ENCODE measurements at places on chromosomes 6 and 20.

- no peak for DNase-seq
These were observed 53.3 kb upstream of the TNFRSF21 start for GRCh38 chr6:47362857-47363461.

DNA sequence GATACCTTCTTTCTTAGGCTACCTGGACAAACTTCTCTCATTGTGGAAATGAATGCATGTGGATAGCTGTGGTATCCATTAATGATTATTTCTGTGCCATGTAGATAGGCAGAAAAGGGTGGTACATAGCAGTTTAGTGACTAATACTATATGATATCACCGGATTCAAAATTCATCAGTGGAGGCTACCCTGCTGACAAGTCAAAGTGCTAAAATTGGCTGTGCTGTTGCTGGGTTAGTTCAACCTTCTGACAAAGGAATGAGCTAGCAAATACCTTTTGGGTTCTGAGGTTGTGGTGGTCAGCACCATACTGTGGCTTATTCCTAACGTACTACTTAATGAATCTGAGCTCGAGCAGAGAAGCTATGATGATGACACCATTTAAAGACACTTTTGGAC, 109.1 kb downstream of the TFAP2B start:
- DNase-seq, result no peak

- DNase-seq, result no peak
These were observed 137.5 kb upstream of the SLC24A3 start for GRCh38 chr20:19074828-19075516.

- DNase-seq, result peak; percentile 29
These were observed 267.2 kb upstream of the SULF2 start for GRCh38 chr20:48052475-48052835.

DNA sequence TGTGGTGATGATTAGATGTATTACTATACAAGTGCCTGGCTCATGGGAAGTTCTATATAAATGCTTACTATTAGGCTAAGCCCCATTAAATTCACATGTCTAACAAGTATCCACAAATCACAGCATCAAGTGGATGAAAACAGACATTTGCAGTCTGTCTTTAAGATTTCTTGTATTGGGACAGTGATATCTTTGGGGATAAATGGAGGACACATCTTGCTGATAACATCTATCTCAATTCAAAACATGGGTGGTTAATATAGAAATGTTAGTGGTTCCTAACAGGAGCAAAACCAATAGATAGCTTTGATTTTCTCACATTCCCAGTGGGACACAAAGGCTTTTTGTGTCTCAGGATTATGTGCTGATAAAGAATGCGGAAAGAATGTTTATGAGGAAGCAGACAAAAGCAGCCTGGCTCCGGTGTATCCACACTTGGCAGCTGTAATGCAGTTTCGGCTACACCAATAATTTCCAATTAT, 29.3 kb downstream of the PTPRK start:
- DNase-seq, result no peak

DNA sequence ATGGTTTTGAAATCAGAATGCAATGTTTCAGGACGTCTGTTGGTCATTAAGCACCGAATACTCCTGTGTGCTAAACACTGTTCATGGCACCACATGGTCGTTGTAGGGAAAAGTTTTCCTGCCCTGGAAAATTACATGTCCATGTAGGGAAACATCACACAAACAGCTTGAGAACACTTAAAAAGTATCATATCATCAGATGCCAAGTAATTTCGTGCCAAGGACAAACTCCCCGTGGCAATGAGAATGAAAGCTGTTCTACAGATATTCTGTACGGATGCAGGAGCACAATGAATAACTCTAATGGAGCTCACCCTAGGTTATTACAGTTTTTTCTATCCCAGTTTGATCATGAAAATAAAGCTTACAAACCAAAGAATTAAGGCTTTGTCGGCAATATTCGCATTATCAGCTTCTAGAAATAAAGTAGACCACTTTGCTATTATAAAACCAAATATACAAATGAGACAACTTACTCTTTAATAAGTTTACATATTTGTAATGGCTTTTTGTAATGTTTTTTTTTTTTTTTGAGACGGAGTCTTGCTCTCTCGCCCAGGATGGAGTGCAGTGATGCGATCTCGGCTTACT, 4.6 kb upstream of the DST start:
- no peak for DNase-seq

DNA sequence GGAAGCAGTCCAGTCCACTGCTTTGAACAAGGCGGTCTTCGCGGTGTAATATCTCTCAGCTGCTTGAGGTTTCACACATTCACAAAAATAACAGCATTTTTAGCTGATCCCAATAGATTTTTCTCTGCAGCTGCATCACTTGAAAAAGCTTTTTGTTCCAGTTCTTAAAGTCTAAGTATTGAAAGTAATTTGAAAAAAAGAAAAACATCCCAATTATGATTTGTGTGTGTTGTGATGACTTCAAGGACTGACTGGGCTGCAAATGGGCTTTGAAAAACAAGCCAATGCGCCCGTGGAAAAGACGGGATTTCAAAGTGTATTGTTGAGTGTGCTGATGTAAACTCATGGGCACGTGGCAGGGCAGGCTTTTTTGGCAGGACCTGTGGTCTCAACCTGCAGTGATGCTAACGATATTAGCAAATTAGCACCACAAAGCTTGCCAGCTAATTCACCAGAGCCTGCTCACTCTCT, 151.1 kb downstream of the TMEM242 start:
- DNase-seq, result no peak

- no peak for DNase-seq
These were observed 55.4 kb downstream of the MRPL14 start for GRCh38 chr6:44071670-44072451.

GRCh38 chr6:170206317-170206621, 84.6 kb downstream of the DLL1 start:
- DNase-seq, result no peak

GRCh38 chr6:43708860-43709653, 21.5 kb upstream of the MRPS18A start:
- DNase-seq, result no peak

DNA sequence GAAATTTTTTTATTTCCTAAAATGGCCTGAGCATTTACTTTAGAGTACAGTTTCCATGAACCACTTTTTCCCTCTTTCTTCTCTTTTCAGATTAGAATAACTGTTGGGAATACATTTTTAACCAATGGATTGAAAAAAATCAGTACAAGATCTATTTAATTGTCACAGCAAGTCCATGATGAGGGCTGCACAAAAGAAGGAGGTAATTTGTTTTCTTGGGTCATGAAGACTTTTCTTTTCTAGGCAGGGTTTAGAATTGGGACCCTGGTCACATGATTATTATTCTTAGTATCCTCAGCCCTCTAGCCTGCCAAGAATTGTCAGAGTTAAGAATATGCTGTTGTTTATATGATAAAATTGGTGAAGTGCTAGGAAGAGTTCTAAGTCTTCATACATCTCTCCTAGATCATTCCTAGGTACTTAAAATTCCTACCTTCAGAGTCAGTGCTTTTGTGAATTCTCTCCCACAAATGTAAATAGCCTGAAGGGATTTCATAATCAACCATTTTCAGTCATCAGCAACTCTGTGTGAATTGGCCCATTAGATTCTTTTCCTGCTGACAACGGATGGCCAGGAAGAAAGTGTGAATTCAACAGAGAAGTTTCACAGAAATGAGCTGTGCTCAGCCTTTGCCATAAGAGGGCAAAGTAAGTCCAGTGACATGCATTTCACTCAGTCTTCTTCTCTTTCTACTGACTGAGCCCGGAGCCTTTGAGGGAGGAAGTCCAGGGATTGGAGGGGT, 32.4 kb upstream of the TPBG start:
- no peak for DNase-seq

DNA sequence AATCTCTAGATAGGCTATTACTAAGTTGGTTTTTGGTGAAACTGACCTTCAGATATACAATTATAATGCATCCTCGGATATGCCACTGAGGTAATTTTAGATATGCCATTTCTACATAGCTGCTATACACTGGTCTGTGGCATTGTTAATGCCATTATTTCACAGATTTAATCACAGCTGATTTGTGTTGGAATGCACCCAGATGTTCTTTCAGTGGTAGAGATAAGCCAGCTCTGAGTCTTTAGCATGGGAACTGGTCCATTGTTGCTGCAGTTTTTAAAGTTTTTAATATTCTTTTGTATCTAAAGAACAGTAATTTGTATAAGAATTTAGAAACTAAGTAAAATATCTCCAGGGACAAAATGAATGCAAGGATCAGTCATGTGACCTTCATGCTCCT, 6.8 kb downstream of the TMX4 start:
- DNase-seq, result no peak

DNA sequence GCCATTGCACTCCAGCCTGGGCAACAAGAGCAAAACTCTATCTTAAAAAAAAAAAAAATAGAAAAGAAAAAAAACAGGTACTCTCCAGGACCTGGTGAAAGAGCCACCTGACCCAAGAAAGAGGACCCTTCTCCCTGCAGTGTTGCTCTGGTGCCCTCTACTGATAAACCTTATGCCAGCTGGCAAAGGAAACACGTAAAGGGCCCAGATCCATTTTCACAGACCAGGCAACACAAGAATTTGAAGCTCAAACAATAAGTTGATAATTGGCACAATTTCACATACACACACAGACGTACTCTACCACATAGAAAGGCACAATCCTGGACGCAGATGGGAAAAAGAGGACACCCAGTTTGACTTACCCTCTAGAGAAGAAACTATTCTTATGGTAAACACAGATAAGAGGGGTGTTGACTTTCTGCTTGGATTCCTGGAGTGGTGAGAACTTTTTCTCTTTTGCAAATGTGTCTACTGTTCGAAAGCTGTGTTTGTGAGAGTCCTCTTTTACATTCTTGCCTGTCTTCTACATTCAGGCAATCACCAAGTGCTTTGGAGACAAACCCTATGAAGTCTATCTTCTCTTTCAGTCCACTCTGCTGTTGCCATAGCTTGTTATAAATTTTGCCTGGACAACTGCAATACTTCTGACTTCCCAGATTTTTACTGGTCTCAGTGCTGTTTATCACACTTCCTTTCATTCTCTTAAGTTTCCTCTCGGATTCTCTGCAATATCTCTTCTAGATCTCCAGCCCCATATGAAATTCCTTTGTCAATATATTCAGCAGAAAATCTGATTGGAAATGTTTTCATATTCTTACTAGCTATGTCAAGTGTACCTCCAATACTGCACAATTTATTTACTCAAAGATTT, 6.4 kb upstream of the SNRPB start:
- DNase-seq, result no peak

GRCh38 chr20:49542514-49542991, 25.4 kb downstream of the PTGIS start:
- DNase-seq, result no peak

GRCh38 chr6:3545156-3545555, 88.3 kb upstream of the SLC22A23 start:
- no peak for DNase-seq

DNA sequence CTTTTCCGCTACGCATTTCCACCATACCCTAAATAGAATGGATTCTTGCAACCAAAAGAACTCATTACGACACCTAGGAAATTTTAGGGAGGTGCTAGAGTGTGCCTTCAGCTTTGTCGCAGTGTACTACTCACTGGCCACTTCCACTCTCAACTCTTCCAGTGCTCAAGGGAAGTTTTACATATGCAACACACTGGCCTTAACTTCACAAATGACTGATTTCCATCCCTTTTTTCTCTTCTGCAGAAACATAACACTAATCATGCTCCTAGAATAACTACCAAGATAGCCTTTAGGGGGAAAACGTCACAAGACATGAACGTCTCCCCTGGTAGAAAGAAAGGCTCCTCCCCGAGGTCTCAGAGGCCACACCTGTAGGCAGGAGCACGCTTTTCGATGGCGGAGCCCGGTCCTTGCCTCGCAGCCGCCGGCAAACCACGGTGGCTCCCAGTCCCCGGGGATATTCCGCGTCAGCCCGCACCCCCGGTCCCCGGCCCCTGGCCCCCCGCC, 584 bp downstream of the LYRM4 start:
- peak; percentile 62 for DNase-seq

DNA sequence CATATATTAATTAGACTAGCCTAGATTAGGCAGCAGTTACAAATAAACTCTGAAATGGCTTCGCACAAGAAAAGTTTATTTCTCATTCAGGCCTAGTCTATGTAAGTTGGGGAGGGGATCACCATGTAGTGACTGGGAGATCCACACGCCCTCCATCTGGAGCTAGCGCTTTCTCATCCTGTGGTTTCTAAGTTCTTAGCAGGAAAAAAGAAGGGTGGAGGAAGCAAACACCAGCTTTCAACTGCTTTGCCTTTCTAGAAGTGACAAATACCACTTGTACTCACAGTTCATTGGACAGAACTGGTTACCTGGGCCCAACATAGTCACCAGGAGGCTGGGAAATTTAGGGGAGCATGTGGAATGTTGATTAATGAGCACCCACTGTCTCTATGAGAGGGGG, 46.6 kb downstream of the NDUFAF5 start:
- no peak for DNase-seq

GRCh38 chr6:111875741-111876140, 2.5 kb upstream of the FYN start:
- DNase-seq, result no peak

- DNase-seq, result no peak
These were observed 26.1 kb downstream of the NPEPL1 start for GRCh38 chr20:58718729-58719128.

- DNase-seq, result no peak
These were observed 11.7 kb downstream of the ACSS1 start for GRCh38 chr20:25046181-25046641.

DNA sequence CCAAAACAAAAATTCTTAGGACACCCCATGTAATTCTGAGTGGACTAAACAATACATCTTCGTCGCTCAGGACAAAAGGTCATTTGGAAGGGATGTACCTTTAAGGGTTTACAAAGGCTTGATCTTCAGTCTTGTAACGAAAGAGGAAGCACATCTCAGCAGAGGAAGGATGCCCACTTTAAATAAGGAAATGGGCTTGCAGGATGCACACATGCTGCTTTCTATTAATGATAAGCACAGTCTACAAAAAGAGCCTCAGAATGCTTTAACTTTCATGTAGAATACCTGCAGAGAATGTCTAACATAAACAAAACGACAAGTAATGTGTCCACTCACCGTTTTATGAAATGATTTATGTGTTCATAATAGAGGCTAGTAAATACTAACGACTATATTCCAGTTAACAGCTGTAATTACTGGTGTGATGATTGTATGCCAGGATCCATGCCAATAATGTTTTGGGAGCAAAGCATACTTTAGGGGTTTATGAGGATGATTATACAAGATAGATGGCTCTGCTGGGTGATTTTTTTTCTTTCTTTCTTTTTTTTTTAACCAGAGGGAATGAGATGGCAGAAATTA, 216.9 kb downstream of the GMDS start:
- peak; percentile 95 for DNase-seq

- no peak for DNase-seq
These were observed 69.4 kb downstream of the CPNE5 start for GRCh38 chr6:36769676-36770499.

- no peak for DNase-seq
These were observed 16.6 kb downstream of the CRYBG1 start for GRCh38 chr6:106377061-106377540.

GRCh38 chr20:4937407-4938319, 63.6 kb downstream of the SLC23A2 start:
- DNase-seq, result peak; percentile 96

GRCh38 chr6:158619922-158620801, 24.4 kb downstream of the DYNLT1 start:
- no peak for DNase-seq

Measured in NCI-H748 treated with DMSO at 0.1 percent for 48 hours (cell line).